CD14-positive monocyte (primary cell): ENCODE measurements at places on chromosomes 6 and 20. TPM values are rescaled to one million over a fixed set of nuclear protein-coding genes. Genes with fewer than 3 reads are reported as not detected.

- no peak overlapping the region for H3K4me3 ChIP-seq
- DNase-seq = no peak
- H3K27ac ChIP-seq = no peak overlapping the region
- no peaks in the 10 kb centered on the region for H3K36me3 ChIP-seq
- no peaks in the 10 kb centered on the region for H3K4me1 ChIP-seq
Measured at GRCh38 chr20:4045741-4046140, 30.4 kb upstream of the RNF24 start.

GRCh38 chr20:16007164-16007563 is 566.1 kb downstream of the KIF16B start:
- no peak for DNase-seq
- no peaks in the 10 kb centered on the region for H3K4me1 ChIP-seq
- no peaks in the 10 kb centered on the region for H3K27me3 ChIP-seq
- no peaks in the 10 kb centered on the region for H3K36me3 ChIP-seq
- no peak overlapping the region for H3K4me3 ChIP-seq

DNA sequence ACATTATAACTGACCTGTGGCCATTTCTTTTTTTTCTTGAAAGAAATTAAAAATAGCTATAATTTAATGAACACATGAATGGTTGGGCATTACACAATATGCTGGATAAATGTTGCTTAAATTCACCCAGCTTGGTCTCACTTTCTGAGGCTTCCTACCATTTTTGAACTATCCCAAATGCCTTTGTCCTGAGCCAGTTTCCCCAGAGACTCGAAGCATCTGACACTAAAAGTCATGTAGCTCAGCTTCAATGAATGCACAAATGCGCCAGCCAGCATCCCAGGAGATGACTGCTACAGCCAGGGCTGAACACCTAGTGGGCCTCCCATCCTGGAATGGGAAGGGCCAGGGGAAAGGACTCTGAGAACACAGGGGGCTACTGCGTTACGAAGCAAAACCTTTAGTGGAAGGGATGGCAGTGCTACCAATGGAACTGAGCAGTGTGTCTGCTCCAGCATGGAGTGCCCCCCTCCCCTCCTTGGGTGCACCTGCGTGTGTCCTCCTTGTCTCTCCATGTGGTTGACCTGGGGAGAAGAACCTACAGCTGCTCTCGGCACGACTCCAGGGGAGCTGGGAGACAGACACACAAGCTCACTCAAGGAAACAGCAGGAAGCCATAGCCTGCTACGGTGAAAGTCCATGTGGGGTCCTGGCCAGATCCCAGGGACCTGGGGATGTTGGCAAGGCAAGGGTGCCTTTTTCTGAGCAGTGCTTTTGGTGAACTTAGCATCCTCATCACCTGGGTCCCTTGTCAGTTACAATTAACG is 60.9 kb downstream of the IRF4 start:
- H3K4me3 ChIP-seq = no peak overlapping the region
- H3K4me1 ChIP-seq = no peaks in the 10 kb centered on the region
- no peak for DNase-seq
- no peak overlapping the region for H3K27ac ChIP-seq
- no peaks in the 10 kb centered on the region for H3K27me3 ChIP-seq

DNA sequence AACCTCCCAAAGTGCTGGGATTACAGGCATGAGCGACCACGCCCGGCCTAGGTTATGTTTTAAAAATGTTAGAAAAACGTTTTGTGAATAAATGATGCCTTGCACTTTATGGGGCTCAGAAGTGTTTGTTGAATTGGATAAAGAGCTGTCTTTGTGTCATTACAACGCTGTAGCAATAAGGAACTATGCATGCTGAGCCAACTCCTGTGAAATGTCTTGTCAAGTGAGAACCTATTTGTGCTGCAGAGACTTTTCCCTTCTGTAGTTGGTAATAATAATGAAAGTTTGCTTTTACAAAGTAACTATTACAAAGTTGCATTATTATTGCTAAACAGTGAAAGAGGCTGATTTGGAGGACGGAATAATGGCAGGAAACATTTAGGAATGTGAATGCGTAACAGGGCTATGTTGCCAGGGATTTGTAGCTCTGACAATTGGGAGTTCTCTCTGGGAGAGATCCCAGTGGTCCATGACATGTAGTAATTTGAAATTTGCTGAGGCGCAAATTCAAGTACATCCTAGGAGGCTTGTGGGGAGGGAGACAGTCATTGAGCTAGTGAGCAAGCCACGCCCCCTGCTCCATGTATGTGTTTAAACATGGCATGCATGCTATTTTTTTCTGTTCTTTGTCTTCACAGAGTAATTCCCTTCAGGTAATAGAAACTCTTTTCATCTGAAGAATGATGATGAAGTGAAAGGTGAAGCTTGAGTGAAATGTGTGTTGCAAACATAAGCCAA is 16.8 kb upstream of the BICRAL start:
- H3K4me3 ChIP-seq = no peak overlapping the region
- no peaks in the 10 kb centered on the region for H3K4me1 ChIP-seq
- H3K36me3 ChIP-seq = peaks cover 14% of the 10 kb centered on the region
- H3K27me3 ChIP-seq = no peaks in the 10 kb centered on the region
- H3K27ac ChIP-seq = no peak overlapping the region

RAET1G gene
- not detected in 2 replicates for polyA plus RNA-seq
